ENCODE measurements at places on chromosomes 6 and 20. TPM values are rescaled to one million over a fixed set of nuclear protein-coding genes. Genes with fewer than 3 reads are reported as not detected.

MYLK4 gene
- 0.25 TPM for total RNA-seq

WFDC10B gene
- not detected for total RNA-seq

GPSM3 gene
- 0.87 TPM for total RNA-seq

PRICKLE4 gene
- not detected for total RNA-seq

TBXT gene
- total RNA-seq, result not detected

PEDS1 gene
- 9.4 TPM for total RNA-seq

SIRPA gene
- total RNA-seq, result 11.5 TPM

BANF2 gene
- not detected for total RNA-seq

AIF1 gene
- not detected for total RNA-seq

FOXQ1 gene
- total RNA-seq, result not detected

TP53TG5 gene
- not detected for total RNA-seq

CD93 gene
- total RNA-seq, result 1.00 TPM

OPN5 gene
- total RNA-seq, result not detected

MPIG6B gene
- not detected for total RNA-seq

BTN1A1 gene
- total RNA-seq, result not detected

SLC17A9 gene
- 16.6 TPM for total RNA-seq

SUMO4 gene
- total RNA-seq, result 1.00 TPM

SLC35D3 gene
- not detected for total RNA-seq

NANP gene
- 13.6 TPM for total RNA-seq

VGLL2 gene
- total RNA-seq, result not detected

CTCFL gene
- total RNA-seq, result not detected

TRIM10 gene
- not detected for total RNA-seq

NFATC2 gene
- total RNA-seq, result not detected

DEFB132 gene
- total RNA-seq, result not detected

SNAI1 gene
- 0.11 TPM for total RNA-seq

KIF13A gene
- total RNA-seq, result 78.9 TPM

ZSCAN16 gene
- 4.9 TPM for total RNA-seq

EPPIN gene
- not detected for total RNA-seq

MACROD2 gene
- 3.6 TPM for total RNA-seq

B3GAT2 gene
- under 0.01 TPM for total RNA-seq

DEFB127 gene
- total RNA-seq, result not detected

SMPD2 gene
- 8.3 TPM for total RNA-seq

LRRC1 gene
- 11.6 TPM for total RNA-seq

CLPSL2 gene
- total RNA-seq, result not detected

PNPLA1 gene
- not detected for total RNA-seq

MED20 gene
- total RNA-seq, result 32.9 TPM

RAMACL gene
- 2.3 TPM for total RNA-seq

RBM24 gene
- 7.0 TPM for total RNA-seq

CCN6 gene
- not detected for total RNA-seq

EXOC2 gene
- 40.4 TPM for total RNA-seq

HDGFL1 gene
- not detected for total RNA-seq

SLC32A1 gene
- total RNA-seq, result not detected

PRRT1 gene
- 0.11 TPM for total RNA-seq

PACRG gene
- 0.33 TPM for total RNA-seq

NRM gene
- total RNA-seq, result 4.0 TPM

SLC2A10 gene
- 49.7 TPM for total RNA-seq

DST gene
- 448 TPM for total RNA-seq

CST4 gene
- 0.22 TPM for total RNA-seq

SLC22A3 gene
- 2.9 TPM for total RNA-seq

Data from uterine smooth muscle cell (primary cell).